Mesothelial cell of epicardium (in vitro differentiated cells): ENCODE measurements at places on chromosomes 4 and X. TPM values are rescaled to one million over a fixed set of nuclear protein-coding genes. Genes with fewer than 3 reads are reported as not detected.

Gene GPR82
- not detected in 3 replicates for total RNA-seq

Gene CHRDL1
- 6.3 to 6.9 TPM (median 6.6 TPM) in 3 replicates for total RNA-seq

Gene GC
- total RNA-seq, result not detected in 3 replicates

Gene RIBC1
- 1.2 to 2.0 TPM (median 1.7 TPM) in 3 replicates for total RNA-seq

Gene NXF3
- not detected in 3 replicates for total RNA-seq

Gene ZXDA
- 0.16 to 0.38 TPM (median 0.36 TPM) in 3 replicates for total RNA-seq

Gene TTC29
- total RNA-seq, result 0.43 to 0.56 TPM (median 0.53 TPM) in 3 replicates

Gene FGD1
- 38.4 to 39.9 TPM (median 39.1 TPM) in 3 replicates for total RNA-seq

Gene POLA1
- total RNA-seq, result 30.4 to 33.5 TPM (median 31.6 TPM) in 3 replicates

DNA sequence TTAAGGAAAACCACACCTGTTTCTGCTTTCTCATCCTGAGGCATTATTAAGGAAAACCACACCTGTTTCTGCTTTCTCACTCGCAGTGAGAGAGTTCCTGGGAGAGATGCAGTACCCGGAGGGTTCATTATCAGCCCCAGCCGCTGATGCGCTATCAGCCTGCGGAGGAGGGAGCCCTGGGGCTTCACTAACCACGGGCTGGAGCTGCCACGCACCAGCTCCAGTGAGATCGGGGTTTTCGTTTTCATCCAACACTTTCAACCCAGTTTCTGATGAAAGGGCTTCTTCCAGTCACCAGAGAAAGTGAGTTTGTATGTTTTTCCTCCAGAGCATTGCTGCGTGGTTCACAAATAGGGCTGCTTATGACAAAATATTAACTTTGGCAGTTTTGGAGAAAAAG, 93.2 kb upstream of the PRKX start:
- H3K4me3 ChIP-seq, result no peak overlapping the region
- H3K4me1 ChIP-seq, result peaks cover 12% of the 10 kb centered on the region
- peaks cover 35% of the 10 kb centered on the region for H3K27me3 ChIP-seq
- no peak overlapping the region for H3K27ac ChIP-seq
- no peaks in the 10 kb centered on the region for H3K36me3 ChIP-seq

DNA sequence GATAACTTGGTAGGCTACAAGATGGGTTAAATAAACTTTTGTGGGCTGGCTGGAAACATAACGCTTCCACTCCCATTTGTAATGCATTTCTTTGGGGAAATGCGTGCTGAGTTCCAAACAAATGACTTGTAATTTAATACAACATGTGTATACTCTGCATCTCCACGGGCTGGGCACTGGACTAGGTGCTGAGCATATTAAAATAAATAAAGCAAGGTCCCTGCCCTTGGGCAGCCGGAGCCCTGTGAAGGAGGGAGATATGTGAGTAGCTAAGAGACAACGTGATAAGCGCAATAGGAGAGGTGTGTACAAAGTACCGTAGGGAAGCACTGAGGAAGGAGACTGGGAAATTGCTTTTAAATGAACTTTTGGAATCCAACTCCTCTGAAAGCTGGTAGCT, 147.2 kb upstream of the RBPJ start:
- H3K4me3 ChIP-seq, result no peak overlapping the region
- no peak overlapping the region for H3K27ac ChIP-seq
- no peak for DNase-seq
- no peaks in the 10 kb centered on the region for H3K36me3 ChIP-seq
- H3K27me3 ChIP-seq, result no peaks in the 10 kb centered on the region

DNA sequence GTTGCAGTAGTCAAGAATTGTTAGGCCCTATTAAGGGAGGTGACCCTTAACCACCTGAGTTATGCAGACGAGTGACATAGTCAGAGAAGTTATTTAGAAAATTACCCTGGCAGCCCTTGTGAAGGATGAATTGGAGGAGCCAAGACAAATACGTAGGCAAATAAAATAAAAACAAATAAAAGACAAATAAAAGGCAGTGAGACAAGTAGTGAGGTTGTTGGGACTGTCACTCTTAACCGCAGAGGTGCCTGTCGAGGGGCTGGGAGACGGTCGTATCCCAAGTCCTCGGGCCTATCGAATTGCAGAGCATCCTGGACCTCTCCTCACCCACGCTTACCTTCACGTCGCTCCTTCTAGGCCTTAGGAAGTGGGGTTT, 58.0 kb upstream of the ZC4H2 start:
- H3K4me1 ChIP-seq, result peaks cover 9% of the 10 kb centered on the region
- H3K27ac ChIP-seq, result peak overlapping the region; percentile 98
- H3K36me3 ChIP-seq, result peaks cover 2% of the 10 kb centered on the region
- H3K4me3 ChIP-seq, result peak overlapping the region; percentile 89

DNA sequence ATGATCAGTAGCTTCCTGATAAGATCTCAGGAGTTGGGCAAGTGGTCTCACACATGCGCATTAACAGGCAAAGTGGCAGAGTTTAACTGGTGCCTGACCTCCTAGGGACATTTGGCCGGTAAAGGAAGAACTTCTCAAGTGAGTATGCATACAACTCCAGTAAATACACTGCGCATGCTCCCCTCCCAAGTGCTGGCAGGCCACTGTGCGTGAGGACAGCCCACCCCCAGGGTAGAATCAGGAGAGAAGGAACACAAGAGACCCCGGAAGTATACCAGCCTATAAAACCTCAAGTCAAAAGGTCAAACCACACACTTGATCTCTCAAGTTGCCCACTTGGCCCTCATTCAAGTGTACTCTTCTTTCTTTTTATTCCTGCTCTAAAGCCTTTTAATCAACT, 225.5 kb upstream of the ANKRD50 start:
- no peaks in the 10 kb centered on the region for H3K27me3 ChIP-seq
- H3K4me3 ChIP-seq, result no peak overlapping the region
- H3K4me1 ChIP-seq, result peaks cover 65% of the 10 kb centered on the region
- DNase-seq, result no peak
- H3K27ac ChIP-seq, result no peak overlapping the region

DNA sequence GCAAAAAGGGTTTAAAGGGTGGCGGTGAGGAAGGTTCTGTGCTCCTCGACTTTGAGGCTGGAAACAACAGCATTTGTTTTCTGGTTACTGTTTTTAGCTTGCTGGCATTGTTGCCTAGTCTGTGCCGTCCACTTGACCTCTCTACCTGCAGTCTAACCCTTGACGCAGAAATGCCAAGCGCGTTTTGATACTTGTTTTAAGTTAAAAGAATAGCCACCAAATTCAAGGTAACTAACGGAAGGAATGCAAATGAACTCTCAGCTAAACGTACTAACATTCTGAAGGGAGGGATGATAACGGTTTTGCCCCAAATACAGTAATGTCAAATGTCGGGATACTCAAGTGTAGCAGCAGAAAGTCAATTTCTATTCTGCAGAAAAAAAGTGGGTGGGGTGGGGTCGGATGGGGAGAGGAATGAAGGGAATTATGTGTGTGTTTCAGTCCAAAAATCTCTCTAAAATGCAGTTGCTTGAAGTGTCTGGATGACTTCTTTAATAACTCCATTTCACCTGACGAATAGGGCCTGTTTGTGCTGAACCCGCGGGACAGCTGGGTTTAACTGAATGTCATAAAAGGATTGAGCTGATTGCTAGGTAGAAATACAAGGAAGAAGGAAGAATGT, 3.4 kb upstream of the NKX6-1 start:
- H3K4me3 ChIP-seq, result no peak overlapping the region
- H3K27me3 ChIP-seq, result peaks cover 81% of the 10 kb centered on the region
- H3K4me1 ChIP-seq, result peaks cover 17% of the 10 kb centered on the region
- no peak for DNase-seq
- no peaks in the 10 kb centered on the region for H3K36me3 ChIP-seq

- H3K4me3 ChIP-seq, result peak overlapping the region; percentile 86
- no peak for DNase-seq
Measured at GRCh38 chr4:119629142-119629471, 503 bp upstream of the PDE5A start.

DNA sequence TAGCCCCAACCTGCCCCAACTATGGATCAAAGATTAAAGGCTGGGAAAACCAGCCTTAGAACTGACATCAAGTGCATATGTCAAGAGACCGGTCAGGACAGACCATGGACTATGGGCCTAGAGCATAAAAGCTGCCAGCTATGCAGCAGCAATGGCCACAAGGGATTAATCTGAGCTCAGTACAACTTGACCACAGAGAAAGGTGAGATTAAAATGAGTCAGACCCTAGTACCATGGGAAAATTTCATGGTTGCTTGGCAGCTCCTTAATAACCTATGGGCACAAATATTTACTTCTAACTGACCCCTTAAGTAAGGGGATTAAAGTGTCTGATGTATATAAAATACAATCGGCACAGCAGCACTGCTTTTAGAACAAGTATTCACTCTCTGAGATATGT, 54.4 kb downstream of the CBR4 start:
- H3K36me3 ChIP-seq, result peaks cover 39% of the 10 kb centered on the region
- no peaks in the 10 kb centered on the region for H3K4me1 ChIP-seq
- DNase-seq, result no peak
- H3K27ac ChIP-seq, result no peak overlapping the region
- no peak overlapping the region for H3K4me3 ChIP-seq

DNA sequence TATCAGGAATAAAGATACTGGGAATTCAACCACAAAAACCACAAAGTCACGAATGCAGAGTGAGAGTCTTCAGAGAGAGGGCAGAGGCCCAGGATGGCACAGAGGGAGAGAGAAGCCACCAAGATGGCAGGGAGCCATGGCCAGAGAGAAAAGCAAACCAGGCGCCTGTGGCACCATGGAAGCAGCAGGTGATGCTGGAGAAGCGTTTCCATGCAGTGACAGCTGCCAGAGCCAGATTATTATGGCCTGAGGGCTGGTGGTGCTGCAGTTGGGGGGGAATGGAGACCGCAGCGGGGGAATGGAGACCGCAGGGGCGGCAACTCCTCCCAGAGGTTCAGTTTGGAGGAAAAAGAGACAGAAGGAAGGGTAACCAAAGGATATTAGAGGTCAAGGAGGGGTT, 5.8 kb downstream of the TAFAZZIN start:
- DNase-seq, result no peak
- H3K27me3 ChIP-seq, result no peaks in the 10 kb centered on the region
- no peak overlapping the region for H3K27ac ChIP-seq
- no peaks in the 10 kb centered on the region for H3K36me3 ChIP-seq
- no peaks in the 10 kb centered on the region for H3K4me1 ChIP-seq
- H3K4me3 ChIP-seq, result no peak overlapping the region

GRCh38 chrX:153411255-153411987, at the start of gene ZFP92:
ZFP92 (plus strand) TSS chrX:153411472; CDS start chrX:153418323, 6,851 bp downstream.
- DNase-seq, result no peak
- H3K4me1 ChIP-seq, result peaks cover 14% of the 10 kb centered on the region
- H3K36me3 ChIP-seq, result no peaks in the 10 kb centered on the region

- peaks cover 25% of the 10 kb centered on the region for H3K4me1 ChIP-seq
- peaks cover 41% of the 10 kb centered on the region for H3K36me3 ChIP-seq
- DNase-seq, result no peak
- H3K27me3 ChIP-seq, result no peaks in the 10 kb centered on the region
- no peak overlapping the region for H3K27ac ChIP-seq
- H3K4me3 ChIP-seq, result no peak overlapping the region
Measured at GRCh38 chr4:5609306-5610007, 98.9 kb downstream of the EVC2 start.

- no peaks in the 10 kb centered on the region for H3K27me3 ChIP-seq
- peak overlapping the region; percentile 97 for H3K27ac ChIP-seq
- H3K4me3 ChIP-seq, result peak overlapping the region; percentile 77
- no peak for DNase-seq
- H3K4me1 ChIP-seq, result peaks cover 37% of the 10 kb centered on the region
Measured at GRCh38 chrX:153973127-153974002, 811 bp downstream of the TMEM187 start.
